SK-N-SH treated with all-trans-retinoic acid at 6 μM for 48 hours (cell line): ENCODE measurements at places on chromosomes 4 and X.

- ATAC-seq = no peak
Observed at GRCh38 chr4:48157271-48157670, 23.2 kb upstream of the TXK start.

GRCh38 chr4:5027346-5027745 is 8.1 kb upstream of the CYTL1 start:
- no peak for ATAC-seq

DNA sequence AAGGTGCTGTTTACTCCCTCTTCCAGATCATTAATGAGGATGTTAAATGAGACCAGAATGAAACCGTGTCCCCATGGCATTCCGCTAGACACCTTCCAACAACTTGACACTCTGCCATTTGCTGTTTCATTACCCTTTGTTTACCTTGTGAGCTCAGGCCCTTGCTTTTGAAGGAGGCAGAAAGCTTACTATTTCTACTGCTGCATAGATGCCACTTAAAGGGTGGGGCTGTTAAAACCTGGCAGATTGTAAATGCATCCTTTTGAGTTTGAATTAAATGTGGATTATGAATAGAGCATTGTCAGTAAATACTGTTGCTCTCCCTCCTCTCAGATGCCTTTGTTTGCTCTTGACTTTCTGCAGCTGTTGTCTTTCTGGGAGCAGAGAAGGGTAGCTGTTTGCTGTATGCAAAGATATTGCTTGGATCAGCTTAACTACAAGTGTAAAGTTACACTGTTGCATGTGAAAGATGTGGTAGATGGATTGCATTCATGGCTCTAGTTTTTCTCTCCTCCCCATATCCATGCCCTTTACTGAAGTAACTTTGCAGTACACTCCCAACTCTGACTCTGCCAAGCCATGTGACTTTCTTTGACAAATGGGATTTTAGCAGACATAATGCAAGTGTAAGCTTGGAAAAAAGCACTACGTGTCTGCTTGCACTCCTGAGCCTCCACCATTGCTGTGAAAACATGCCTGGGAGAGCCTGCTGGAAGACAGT is 75.0 kb upstream of the DHX15 start:
- no peak; the same call in 2 of the 3 replicates for ATAC-seq

GRCh38 chrX:36909676-36910030 is 98.5 kb upstream of the FAM47C start:
- no peak for ATAC-seq

DNA sequence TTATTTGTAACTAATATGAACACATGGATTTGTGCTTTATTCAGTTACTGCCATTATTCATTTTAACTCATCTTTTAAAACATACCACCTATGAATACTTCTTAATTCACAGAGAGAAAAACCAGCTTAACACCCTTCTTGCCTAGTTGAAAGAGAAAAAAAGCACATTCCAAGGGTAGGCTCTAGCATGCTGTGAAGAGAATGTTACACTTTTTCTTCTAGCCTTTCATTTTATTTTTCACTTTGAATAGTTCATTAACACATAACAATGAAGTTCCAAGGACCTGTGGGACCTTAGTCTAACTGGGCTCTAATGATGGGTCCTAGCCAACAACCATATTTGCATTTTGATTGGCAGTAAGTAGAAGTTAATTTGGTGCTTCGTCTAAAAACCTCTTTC is 279.9 kb upstream of the MAGEB2 start:
- ATAC-seq = no peak

GRCh38 chrX:30992381-30992904 is 79.4 kb downstream of the FTHL17 start:
- no peak; the same call in 1 of the 3 replicates for ATAC-seq

DNA sequence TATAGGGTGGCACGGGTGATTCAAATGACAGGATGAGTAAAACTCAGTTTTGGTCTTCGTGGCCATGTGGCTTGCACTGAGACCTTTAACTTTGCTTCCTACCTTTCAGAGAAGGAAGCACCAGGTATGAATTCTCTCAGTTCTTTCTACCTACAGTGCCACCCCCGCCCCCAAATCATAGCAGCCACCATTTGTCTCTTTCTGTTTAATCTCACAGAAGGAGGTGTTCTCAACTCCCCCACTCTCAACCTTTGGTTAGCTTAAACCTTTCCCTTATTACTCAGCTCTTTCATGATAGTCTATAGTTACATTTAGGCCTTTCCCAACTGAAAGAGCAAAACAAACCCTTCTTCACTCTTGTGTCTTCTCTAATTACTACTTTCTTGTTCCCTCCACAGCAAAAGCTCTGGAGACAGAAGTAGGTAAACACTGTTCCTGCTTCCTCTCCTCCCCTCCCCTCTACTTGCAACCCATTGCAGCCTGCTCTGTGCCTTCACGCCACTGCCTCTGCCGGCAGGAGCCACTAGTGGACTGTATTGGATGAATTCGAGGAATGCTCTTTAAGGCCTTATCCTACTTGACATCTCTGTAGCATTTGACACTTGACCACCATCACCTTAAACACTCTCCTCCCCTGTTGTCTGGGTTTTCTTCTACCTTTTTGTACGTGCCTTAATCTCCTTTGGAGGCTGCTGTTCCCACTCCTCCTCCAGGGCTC is 123.7 kb downstream of the AFF1 start:
- no peak; the same call in 1 of the 3 replicates for ATAC-seq
